OCI-LY7 (cell line): ENCODE measurements at places on chromosomes 1 and 21. TPM values are rescaled to one million over a fixed set of nuclear protein-coding genes. Genes with fewer than 3 reads are reported as not detected.

KCTD3 gene
- 2.4 and 3.4 TPM in 2 replicates for total RNA-seq

F11R gene
- 16.0 and 25.0 TPM in 2 replicates for total RNA-seq

GREM2 gene
- total RNA-seq = not detected in 2 replicates

NCAM2 gene
- total RNA-seq = not detected in 2 replicates

SAMSN1 gene
- total RNA-seq = 2.8 and 4.1 TPM in 2 replicates

KIAA0319L gene
- total RNA-seq = 44.9 and 47.4 TPM in 2 replicates

NECTIN4 gene
- total RNA-seq = not detected in 2 replicates

AMPD1 gene
- not detected in 2 replicates for total RNA-seq

UTS2 gene
- total RNA-seq = not detected in 2 replicates

HENMT1 gene
- total RNA-seq = 0.35 and 0.84 TPM in 2 replicates

BROX gene
- total RNA-seq = 34.0 and 37.9 TPM in 2 replicates
